ENCODE measurements at places on chromosomes 1 and 21. TPM values are rescaled to one million over a fixed set of nuclear protein-coding genes. Genes with fewer than 3 reads are reported as not detected.
A peak's percentile ranks its signal among the peaks of the same experiment; 100 is the strongest.

GRCh38 chr1:11797525-11798216 is 8.1 kb downstream of the MTHFR start:
- H3K36me3 ChIP-seq: peaks cover 63% of the 10 kb centered on the region
- no peak overlapping the region for H3K27ac ChIP-seq
- H3K27me3 ChIP-seq: no peaks in the 10 kb centered on the region
- DNase-seq: no peak

DNA sequence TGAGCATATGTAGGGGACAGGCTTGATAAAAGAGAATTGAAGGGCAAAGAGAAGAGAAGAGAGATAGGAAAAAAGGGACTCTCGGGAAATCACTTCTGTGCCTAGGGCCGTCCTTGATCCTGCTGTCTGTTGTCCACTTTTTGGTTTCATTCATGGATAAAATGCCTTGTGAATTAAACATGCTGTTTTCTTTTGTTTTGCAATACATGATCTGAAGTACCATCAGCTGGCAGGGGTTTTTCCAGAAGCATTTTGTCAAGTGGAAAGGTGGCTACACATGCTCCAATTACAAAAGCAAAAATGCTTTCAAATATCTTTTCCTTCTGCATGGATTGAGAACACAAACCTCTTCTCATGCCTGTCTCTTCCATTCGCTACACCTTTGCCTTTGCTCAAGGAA is 361.7 kb downstream of the PDE4B start:
- H3K27ac ChIP-seq: no peak overlapping the region
- peaks cover 23% of the 10 kb centered on the region for H3K27me3 ChIP-seq
- H3K4me3 ChIP-seq: no peak overlapping the region
- no peaks in the 10 kb centered on the region for H3K36me3 ChIP-seq
- no peak for DNase-seq

SMIM34 gene
- not detected for total RNA-seq

DNA sequence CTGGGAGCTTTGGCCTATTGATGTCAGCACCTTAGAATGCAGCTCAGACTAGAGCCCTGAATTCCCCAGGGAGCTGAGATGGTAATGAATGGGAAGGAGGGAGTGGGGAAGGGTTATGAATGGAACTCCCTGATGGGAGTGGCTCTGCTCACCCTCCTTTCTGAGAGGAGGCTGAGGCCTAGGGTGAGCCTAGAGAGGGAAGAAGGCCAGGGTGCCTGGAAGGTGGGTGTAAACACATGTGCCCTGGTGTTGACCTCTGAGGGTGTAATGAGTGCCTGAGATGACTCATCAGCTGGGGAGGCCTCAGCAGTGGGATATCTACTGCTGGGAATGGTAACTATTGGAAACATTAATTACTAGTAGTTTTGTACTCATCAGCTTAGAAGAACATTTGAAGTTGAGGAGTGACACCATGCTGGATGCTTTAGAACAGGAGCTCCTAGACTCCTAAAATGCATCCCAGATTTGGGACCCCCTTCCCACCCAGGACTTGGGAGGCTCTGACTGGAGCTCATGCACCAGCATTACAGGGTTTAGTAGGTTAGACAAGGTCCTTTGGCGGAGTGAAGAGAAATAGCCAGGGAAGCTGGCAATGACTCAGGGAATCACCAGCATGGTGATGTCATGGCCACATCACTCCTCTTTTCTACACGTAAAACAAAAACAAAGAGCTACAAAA is 16.0 kb upstream of the PIGV start:
- DNase-seq: no peak
- H3K4me1 ChIP-seq: peaks cover 7% of the 10 kb centered on the region
- H3K36me3 ChIP-seq: peaks cover 99% of the 10 kb centered on the region
- H3K27ac ChIP-seq: no peak overlapping the region
- H3K4me3 ChIP-seq: no peak overlapping the region

- H3K36me3 ChIP-seq: no peaks in the 10 kb centered on the region
- DNase-seq: no peak
- no peak overlapping the region for H3K4me3 ChIP-seq
- H3K4me1 ChIP-seq: peaks cover 4% of the 10 kb centered on the region
- no peak overlapping the region for H3K27ac ChIP-seq
- H3K27me3 ChIP-seq: peaks cover 17% of the 10 kb centered on the region
Observed at GRCh38 chr1:234111458-234112142, 207.1 kb downstream of the SLC35F3 start.

GRCh38 chr1:47814612-47815395 is 182.4 kb downstream of the TRABD2B start:
- no peak for DNase-seq
- no peaks in the 10 kb centered on the region for H3K4me1 ChIP-seq
- no peak overlapping the region for H3K27ac ChIP-seq
- no peaks in the 10 kb centered on the region for H3K36me3 ChIP-seq

GRCh38 chr1:27529704-27530018 is 39.7 kb upstream of the WASF2 start:
- H3K36me3 ChIP-seq: peaks cover 23% of the 10 kb centered on the region
- peaks cover 64% of the 10 kb centered on the region for H3K4me1 ChIP-seq
- H3K27me3 ChIP-seq: no peaks in the 10 kb centered on the region
- DNase-seq: no peak
- H3K4me3 ChIP-seq: no peak overlapping the region

DNA sequence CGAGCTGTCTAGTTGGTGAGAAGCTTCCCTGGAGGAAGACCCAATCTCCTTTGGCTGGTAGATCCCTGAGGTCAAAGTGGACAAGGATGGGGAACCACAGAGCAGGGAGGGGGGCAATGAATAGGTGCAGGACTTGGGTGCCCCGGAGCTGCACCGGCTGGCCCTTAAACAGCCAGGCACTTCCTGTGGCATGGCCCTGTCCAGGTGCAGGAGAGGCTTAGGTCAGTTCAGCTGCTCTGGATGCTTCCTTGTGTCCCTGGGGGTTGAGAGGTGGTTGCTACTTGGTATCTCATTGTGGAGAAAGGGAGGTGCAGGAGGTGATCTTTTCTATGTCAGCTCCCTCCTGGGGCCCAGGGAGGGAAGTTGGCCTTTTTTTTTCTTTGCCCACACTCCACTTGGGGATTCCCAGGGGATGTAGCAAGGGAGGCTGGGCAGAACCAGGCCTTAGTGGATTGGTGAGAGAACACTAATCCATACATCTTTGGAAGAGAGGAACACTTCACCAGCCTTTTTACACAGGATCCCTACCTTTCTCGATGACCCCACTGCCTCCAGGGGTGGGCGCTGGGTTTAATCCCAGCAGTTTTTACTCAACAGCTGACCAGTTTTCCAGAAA is 1.2 kb upstream of the ST3GAL3 start:
- H3K27me3 ChIP-seq: no peaks in the 10 kb centered on the region
- H3K4me3 ChIP-seq: peak overlapping the region; percentile 90
- H3K36me3 ChIP-seq: no peaks in the 10 kb centered on the region
- no peak for DNase-seq

FOXO6 gene
- total RNA-seq: 0.19 TPM

GRCh38 chr1:1344655-1345361 is 4.4 kb downstream of the DVL1 start:
- no peaks in the 10 kb centered on the region for H3K36me3 ChIP-seq
- no peak for DNase-seq
- no peak overlapping the region for H3K27ac ChIP-seq
- no peaks in the 10 kb centered on the region for H3K27me3 ChIP-seq
- no peak overlapping the region for H3K4me3 ChIP-seq

DNA sequence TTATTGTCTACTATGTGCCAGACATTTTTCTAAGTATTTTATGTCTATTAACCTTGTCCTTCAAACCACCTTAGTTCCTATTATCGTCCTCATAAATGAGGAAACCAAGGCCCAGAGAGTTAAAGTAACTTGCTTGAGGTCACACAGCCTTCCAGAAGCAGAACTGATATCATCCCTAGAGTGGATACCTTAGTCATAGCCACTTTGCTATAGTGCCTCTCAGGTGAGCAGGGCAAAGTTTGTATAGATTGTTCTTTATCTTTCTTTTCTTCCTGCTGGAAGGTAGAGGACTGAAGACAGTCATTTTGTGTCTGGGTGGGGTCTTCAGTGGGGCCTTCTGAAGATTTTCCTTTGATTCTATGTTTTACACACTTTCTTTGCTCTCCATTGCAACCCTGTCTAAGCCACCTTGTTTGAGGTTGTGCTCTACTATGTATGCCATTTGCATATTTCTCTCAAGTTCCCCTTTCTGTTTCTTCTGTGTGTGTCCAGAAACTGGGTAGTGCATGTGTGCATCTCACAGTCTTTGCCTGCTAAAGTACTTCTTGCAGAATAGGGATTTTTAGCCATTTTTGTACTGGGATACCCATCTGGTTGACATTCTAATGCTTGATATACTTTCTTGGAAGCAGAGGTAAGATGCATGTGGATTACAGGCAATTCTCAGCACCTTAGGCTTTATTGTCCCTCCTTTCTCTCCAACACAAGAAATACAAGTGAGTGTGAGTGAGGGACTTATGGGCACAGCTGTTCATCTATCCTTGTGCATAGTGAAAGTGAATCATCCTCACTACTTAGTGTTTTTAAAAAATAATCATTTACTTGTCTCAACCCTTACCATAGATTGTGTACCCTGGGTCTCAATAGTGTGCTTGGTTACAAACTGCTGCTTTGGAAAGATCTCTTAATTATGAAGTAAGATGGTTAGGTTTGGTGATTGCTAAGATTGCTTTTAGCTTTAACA is 207.6 kb upstream of the HMCN1 start:
- H3K27me3 ChIP-seq: no peaks in the 10 kb centered on the region
- no peak overlapping the region for H3K4me3 ChIP-seq
- peaks cover 14% of the 10 kb centered on the region for H3K4me1 ChIP-seq
- no peak for DNase-seq
- H3K36me3 ChIP-seq: peaks cover 6% of the 10 kb centered on the region

- no peak for DNase-seq
- H3K27me3 ChIP-seq: no peaks in the 10 kb centered on the region
- no peak overlapping the region for H3K27ac ChIP-seq
- H3K4me3 ChIP-seq: no peak overlapping the region
- H3K36me3 ChIP-seq: no peaks in the 10 kb centered on the region
Observed at GRCh38 chr1:25392841-25393240, 27.8 kb downstream of the RHCE start.

DNA sequence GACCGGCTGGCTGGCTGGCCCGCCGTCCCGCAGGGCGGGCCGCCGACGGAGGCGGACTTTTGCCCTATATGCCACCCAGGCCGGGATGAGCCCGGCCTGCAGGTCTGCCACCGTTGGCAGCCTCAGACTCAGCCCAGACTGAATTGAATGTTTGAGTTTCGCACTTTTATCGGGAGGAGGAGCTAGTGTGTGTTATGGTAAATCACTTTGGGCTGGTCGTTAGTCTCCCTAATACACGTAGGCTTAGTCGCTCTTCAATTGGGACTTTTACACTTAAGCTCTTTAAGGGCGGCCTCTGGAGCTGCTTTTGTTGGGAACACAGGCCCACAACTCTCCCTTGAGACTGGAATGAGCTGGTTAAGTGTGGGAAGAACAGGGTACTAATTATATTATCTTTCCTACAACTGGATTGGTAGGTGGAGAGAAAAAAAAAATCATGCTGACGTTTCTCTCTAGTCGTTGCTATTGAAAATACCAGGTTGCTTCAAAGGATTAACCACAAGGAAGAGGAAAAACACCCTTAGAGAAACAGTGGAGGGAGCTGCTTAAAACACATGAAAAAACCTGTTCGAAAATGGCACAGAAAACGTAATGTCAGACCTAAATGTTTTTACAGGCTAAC is 1.4 kb upstream of the IRF2BP2 start:
- H3K27ac ChIP-seq: peak overlapping the region; percentile 99
- no peaks in the 10 kb centered on the region for H3K27me3 ChIP-seq
- peaks cover 55% of the 10 kb centered on the region for H3K4me1 ChIP-seq
- DNase-seq: peak; percentile 76

GRCh38 chr1:24871306-24871901 is 58.7 kb downstream of the RUNX3 start:
- no peak for DNase-seq
- peaks cover 12% of the 10 kb centered on the region for H3K4me1 ChIP-seq
- peak overlapping the region; percentile 31 for H3K4me3 ChIP-seq
- no peaks in the 10 kb centered on the region for H3K27me3 ChIP-seq
- no peaks in the 10 kb centered on the region for H3K36me3 ChIP-seq
- H3K27ac ChIP-seq: peak overlapping the region; percentile 55

DNA sequence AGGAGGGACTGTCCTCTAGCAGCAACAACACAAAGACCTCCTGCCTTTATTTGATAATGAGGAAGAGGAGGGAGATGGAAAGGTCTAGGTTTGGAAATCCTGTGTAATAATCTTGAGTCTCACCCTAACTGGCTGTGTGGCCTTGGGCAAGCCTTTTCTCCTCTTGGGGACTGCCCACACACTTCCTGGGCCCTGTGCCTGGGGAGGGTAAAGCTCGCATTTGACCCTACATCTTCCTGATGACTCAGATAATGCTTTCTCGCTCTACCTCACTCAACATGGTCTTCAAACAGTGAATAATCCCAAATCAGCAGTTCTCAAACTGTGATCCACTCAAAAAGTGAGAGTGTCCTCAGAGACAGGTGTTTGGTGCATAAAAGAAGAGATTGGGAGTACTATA is 81.2 kb downstream of the VWA5B1 start:
- peaks cover 77% of the 10 kb centered on the region for H3K27me3 ChIP-seq
- peaks cover 4% of the 10 kb centered on the region for H3K4me1 ChIP-seq
- DNase-seq: no peak
- H3K36me3 ChIP-seq: no peaks in the 10 kb centered on the region

LRRC53 gene
- total RNA-seq: not detected

GRCh38 chr1:155776414-155776813 is 80.6 kb downstream of the GON4L start:
- no peak overlapping the region for H3K27ac ChIP-seq
- no peak for DNase-seq
- no peaks in the 10 kb centered on the region for H3K4me1 ChIP-seq
- no peaks in the 10 kb centered on the region for H3K27me3 ChIP-seq
- peaks cover 14% of the 10 kb centered on the region for H3K36me3 ChIP-seq

- no peak overlapping the region for H3K27ac ChIP-seq
- H3K4me1 ChIP-seq: peaks cover 4% of the 10 kb centered on the region
- peaks cover 9% of the 10 kb centered on the region for H3K27me3 ChIP-seq
- peaks cover 6% of the 10 kb centered on the region for H3K36me3 ChIP-seq
Observed at GRCh38 chr1:15323351-15323988, 76.4 kb downstream of the FHAD1 start.

GRCh38 chr1:55304229-55304740 is 89.1 kb upstream of the USP24 start:
- no peak overlapping the region for H3K27ac ChIP-seq
- H3K4me1 ChIP-seq: no peaks in the 10 kb centered on the region
- H3K4me3 ChIP-seq: no peak overlapping the region

ITLN1 gene
- total RNA-seq: not detected

- H3K36me3 ChIP-seq: no peaks in the 10 kb centered on the region
- no peak overlapping the region for H3K27ac ChIP-seq
- peaks cover 16% of the 10 kb centered on the region for H3K27me3 ChIP-seq
- H3K4me3 ChIP-seq: no peak overlapping the region
- H3K4me1 ChIP-seq: peaks cover 7% of the 10 kb centered on the region
Observed at GRCh38 chr1:208131621-208132286, 112.4 kb downstream of the PLXNA2 start.
